Daoy (cell line): ENCODE measurements at places on chromosomes 6 and 20. TPM values are rescaled to one million over a fixed set of nuclear protein-coding genes. Genes with fewer than 3 reads are reported as not detected.
A peak's percentile ranks its signal among the peaks of the same experiment; 100 is the strongest.

The MCHR2 gene
- not detected in 2 replicates for total RNA-seq

DNA sequence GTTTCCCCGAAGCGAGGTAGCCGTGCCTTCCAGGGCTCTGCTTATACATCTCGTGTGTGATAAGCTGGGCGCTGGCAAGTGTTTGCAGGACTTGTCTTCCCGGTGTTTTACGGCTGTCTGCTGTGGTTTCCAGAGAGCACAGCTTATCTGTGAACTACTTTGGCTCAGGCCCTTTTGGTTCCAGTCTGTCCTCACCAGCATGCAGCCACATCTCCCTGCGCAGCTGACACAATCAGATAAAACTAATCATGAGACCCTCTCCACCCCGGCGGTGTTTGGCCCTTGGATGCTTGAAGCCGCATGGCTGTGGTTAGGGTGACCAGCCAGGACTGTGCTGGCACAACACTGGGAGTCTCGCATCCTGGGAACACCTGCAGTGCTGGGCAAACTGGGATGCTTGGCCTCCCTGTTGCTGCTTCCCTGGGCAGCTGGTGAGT, 241.8 kb upstream of the FOXQ1 start:
- peak; percentile 54 for DNase-seq

The MRPL14 gene
- 143 and 149 TPM in 2 replicates for total RNA-seq

- DNase-seq = no peak
These were observed 130.3 kb downstream of the GRM4 start for GRCh38 chr6:34015586-34015985.

- peak; percentile 52 for DNase-seq
These were observed 78.0 kb downstream of the DLGAP4 start for GRCh38 chr20:36384022-36384619.
